ENCODE measurements at places on chromosomes 11 and 22.

DNA sequence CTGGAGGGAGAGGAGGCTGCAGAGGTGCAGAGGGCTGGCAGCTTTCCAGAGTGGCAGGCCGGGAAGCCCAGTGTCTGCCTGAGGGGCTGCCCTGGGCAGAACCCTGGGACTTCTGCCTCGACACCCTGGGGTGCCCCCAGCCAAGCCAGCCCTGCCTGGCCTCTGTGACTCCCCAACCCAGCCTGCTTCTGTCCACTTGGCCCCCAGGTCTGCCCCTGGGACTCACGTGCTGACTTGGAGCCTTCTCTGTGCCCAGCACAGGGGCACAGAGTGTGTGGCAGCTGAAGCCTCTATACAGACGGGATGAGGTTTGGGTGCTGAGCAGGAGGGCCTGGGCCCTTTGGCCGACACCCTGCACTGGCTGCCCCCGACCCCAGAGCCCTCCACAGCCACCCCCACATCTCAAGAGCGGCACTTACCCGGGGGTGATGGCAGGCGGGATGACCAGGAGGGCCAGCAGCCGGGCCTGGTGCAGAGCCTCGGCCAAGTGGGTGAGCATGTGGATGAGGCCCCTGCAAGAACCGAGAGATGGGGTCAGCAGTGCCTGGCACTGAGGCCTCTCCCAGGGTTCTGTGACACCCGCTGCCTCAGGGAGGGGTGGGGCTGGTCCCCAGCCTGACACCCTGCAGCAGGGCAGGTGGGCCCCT is 17.5 kb downstream of the CHID1 start:
- DNase-seq = no peak

- DNase-seq = no peak
Measured at GRCh38 chr11:70281156-70281609, 10.7 kb downstream of the PPFIA1 start.

GRCh38 chr11:131074573-131074972 is 158.3 kb upstream of the SNX19 start:
- DNase-seq = no peak

GRCh38 chr11:67270256-67271204 is 4.3 kb downstream of the GRK2 start:
- no peak for DNase-seq

DNA sequence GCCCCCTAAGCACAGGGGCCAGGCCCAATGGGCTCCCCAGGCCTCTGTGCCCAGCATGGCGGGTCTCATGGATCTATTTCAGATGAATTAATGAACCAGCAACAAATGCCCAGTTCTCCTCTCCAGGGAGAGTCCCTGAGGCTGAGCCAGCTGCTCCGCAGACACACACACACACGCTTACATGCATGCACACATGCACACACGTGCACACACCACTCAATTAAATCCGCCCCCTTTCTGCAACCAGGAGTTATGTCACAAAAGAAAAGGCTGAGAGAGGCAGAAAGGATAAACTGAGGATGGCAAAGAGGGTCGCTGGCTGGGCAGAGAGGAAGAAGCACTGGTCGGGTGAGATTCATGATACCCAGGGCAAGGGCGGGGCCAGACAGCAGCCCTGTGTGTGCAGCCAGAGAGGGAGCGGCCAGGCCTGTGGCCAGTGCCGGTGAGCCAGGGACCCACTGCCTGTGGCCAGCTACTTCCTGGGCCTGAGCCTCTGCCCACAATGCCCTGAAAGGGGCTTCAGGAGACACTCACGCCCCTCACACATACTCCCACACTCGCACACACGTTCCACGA is 19.8 kb downstream of the IL2RB start:
- no peak for DNase-seq

- no peak for DNase-seq
Measured at GRCh38 chr11:19093976-19094375, 23.0 kb upstream of the ZDHHC13 start.

Measured in D721Med (cell line).